ENCODE measurements at places on chromosomes 4 and X.

DNA sequence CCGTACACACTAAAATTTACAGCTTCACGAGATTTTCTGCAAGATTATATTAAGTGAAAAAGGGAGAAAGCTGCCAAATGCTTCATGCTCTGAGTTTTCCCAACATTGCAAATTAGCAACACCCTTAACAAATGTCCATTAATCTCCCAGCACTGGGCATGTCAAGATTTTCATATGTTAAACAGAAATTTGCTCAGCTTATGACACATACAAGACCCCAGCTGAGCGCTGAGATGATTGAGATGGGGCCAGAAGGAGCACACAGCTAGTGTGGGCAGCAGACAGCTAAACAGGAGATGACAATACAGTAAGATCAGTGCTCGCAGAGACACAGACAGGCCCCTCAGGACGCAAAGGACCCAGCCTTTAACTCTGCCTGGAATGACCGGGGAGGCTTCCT, 208.8 kb downstream of the STK32B start:
- no peak for DNase-seq

DNA sequence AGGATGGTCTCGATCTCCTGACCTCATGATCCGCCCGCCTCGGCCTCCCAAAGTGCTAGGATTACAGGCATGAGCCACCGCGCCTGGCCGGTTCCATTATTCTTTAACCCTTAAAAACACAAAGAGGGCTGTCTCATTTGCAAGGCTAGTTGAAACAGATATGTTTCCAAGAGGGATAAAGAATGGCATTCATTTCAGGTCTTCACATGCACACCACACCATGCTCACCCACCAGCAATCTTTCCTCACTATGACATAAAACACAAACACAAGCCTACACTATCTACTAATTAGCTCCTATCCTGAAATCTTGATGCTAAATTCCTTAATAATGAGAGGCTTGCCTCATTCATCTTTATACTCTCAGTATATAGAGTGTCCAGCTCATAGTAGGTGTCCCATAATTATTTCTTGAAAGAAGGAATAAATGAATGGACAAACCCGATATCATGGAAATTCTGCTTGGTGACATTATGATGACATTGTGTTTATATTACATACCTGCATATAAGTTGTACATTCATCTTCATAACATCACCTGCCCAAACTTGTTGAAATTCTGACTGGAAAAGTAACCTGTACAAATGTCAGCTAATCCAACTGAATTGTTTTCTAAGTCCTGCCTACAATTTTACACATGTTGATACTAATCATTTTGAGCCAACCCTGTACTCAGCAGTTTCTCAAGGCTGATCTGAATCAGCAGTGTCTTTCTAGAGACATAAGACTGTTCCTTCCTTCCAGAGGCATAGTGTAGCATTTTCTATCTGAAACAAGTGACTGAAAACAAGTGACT, 408.5 kb downstream of the KLHL13 start:
- no peak for DNase-seq

DNA sequence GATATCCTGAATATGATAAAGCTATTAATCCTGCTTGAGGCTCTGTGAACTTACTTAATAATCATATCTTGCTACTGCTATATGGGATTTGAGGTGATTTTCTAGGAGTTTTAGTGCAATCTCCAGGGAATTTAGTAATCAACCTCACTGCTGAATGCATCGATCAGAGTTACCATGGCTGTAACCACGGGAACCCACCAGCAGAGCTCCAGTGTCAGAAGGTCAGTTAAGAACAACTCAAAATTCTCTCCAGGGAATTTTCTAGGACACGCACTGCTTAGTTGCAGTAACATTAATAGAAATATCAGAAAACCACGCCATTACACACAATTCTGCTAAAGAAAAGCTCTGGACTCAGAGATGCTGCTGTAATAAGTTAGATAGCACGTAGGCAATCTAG, 1477.2 kb upstream of the TENM3 start:
- DNase-seq: no peak

- DNase-seq: no peak
Measured at GRCh38 chr4:153791746-153792617, 3.1 kb upstream of the SFRP2 start.

- no peak for DNase-seq
Measured at GRCh38 chr4:159689526-159689925, 586.6 kb downstream of the RAPGEF2 start.
